ENCODE measurements at places on chromosomes 13 and 19.

- DNase-seq: no peak
These were observed 1446.8 kb downstream of the UQCRFS1 start for GRCh38 chr19:27765912-27766725.

DNA sequence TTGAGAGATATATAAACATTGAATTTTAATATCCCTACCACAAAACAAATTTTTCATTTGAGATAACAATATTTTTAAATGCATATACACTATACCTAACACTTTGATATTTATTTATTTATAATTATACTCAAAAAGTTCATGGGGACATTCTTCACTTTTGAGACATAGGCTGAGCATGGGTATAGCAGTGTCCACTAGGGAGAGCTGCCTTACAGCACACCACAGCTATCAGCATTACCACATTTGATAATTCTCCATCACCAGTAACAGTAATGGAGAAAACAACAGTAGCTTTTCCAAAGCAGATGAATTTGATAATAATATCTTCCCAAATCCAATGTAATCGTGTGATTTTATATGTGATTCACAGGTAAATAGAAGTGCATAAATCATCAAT is 626.1 kb downstream of the DACH1 start:
- no peak for DNase-seq

GRCh38 chr19:40228346-40228745 is 1.9 kb upstream of the CCNP start:
- no peak for DNase-seq

DNA sequence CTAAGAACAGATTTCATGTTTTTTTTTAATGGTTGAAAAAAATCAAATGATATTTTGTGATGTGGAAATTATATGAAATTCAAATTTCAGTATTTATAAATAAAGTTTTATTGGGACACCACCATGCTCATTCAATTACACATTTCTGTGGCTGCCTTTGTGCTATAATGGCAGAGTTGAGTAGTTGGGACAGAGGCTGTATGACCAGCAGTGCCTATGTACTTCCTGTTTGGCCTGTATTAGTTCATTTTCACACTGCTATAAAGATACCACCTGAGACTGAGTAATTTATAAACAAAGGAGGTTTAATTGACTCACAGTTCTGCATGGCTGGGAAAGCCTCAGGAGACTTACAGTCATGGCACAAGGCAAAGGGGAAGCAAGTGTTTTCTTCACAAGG is 33.6 kb downstream of the AKAP11 start:
- no peak for DNase-seq

- no peak for DNase-seq
These were observed 19.1 kb upstream of the PNMA8B start for GRCh38 chr19:46514589-46515289.

DNA sequence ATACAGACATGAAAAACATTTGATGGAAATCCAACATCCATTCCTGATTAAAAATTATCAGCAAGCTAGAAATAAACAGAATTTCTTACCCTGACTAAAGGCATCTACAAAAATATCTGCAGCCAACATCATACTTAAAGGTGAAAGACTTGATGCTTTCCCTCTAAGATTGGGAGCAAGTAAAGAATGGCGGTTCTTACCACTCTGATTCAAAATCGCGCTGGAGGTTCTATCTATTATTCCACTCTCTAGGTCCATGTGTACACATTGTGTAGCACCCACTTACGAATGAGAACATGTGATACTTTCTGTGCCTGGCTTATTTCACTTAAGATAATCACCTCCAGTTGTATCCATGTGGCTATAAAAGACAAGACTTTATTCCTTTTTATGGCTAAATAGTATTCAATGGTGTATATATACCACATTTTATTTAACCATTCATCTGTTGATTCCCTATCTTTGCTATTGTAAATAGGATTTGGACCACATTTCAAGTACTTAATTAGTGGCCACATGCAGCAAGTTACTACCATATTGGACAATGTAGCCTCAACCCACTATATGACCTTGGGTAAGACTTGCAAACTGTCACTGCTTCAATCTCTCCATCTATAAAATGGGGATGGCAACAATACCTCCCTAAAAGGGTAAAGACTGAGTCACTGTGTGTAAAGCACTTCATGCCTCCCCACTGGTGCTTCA is 38.4 kb upstream of the CYP2A7 start:
- no peak for DNase-seq

DNA sequence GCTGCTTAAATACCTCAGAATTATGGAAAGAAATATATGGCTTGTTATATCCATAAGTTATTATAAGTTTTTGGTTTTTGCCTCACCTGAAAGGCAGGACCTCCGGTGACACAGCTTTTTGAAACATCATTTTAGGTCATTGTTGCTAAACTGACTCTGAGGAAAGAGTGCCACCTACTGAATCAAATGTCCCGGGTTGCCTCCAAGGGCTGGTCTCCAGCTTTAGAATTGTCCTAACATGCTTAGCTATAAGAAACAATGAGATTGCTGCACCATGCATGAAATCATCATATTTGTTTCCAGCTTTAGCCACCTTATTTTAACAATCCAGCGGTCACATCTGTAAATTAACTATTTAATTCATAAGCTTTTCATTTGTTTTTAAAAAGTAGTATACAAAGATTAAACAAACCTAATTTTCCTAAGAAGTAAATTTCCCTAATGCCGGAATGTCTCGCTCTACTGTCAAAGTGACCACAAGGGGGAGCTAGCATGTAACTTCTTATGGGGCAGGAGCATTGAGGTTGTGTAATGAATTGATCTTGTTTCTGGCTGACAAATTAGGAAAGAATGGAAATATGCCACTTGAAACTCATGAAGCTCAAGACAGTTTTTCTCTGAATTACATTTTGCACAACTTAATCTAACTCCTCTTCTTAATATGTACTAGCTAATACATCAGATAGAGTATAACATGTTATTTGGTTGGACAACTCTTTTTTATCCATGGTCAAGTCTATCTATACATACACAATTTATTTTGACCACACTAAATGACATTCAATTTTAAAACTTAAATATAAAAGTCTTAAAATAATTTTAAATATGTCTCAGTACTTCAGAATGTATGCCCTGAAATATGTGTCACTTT is 6.7 kb upstream of the PCDH17 start:
- DNase-seq: no peak

GRCh38 chr19:51450730-51451307 is 7.4 kb downstream of the SIGLEC8 start:
- DNase-seq: peak; percentile 53

- no peak for DNase-seq
These were observed 833 bp upstream of the ZIK1 start for GRCh38 chr19:57583104-57583520.

DNA sequence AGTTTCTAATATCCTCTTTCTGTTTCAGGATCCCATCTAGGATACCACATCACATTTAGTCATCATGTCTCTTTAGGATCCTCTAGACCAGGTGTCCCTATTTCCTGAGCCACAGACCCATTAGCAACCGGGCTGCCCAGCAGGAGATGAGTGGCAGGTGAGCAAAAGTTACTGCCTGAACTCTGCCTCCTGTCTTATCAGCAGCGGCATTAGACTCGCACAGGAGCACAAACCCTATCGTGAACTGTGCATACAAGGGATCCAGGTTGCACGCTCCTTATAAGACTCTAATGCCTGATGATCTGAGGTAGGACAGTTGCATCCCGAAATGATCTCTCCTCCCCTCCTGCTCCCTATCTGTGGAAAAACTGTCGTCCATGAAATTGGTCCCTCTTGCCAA is 7.8 kb upstream of the CEBPG start:
- DNase-seq: no peak

- peak; percentile 54 for DNase-seq
These were observed at the start of gene ZNF358 for GRCh38 chr19:7515645-7516151. Gene ZNF358, plus strand, starts transcription at chr19:7516103. Its CDS starts 3,140 bp downstream, at chr19:7519243.

DNA sequence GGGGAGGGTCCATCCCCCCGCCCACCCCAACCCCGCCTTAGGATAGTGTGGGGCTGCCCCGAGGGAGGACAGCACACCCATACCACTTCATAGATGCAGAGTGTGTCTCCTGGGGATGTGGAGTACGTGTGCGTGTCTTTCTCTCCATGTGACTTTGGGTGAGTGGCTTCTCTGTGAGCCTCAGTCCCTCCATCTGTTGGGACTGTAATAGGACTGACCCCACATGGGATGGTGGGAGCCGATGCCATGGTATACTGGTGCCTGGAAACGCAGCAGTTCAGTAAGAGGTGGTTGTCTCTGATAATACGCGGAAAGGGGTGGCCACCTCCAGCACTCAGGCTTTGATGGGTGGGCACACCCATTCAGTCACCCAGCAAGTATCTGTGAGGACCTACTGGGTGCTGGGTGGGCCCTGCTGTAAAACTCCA is 816 bp upstream of the PRKD2 start:
- peak; percentile 32 for DNase-seq

DNA sequence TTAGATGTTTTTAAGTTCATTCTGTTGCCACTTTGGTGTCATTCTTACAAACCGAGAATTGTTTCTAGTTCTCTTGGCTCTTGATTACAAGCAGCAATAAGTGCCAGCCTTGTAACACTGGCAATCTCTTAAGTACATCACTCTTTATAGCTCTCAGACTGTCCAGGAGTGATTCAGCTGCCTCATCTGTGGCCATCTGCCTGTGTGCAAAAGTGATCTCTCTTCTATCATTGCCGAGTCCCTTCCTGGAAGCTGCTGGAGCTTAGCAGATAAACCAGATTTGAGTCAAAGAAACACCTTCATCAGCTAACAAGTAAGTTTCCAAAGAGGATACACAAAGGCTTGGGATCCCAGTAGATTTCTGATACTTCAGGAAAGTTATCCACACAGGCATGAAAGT is 23.2 kb downstream of the STOML3 start:
- DNase-seq: no peak

DNA sequence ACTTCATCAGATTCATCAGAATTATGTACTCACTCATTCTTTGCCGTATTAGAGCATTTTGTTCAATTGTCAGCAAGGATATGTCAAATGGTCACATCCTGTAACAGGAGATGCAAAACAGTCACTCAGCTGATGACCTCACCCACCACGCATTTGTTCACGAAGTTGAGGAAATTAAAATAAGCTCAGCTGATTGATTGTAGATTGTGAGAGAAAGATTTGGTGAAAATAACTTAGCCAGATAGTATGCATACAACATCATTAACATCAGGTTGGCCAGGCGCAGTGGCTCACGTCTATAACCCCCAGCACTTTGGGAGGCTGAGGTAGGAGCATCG is 22.6 kb upstream of the CDC16 start:
- DNase-seq: no peak

DNA sequence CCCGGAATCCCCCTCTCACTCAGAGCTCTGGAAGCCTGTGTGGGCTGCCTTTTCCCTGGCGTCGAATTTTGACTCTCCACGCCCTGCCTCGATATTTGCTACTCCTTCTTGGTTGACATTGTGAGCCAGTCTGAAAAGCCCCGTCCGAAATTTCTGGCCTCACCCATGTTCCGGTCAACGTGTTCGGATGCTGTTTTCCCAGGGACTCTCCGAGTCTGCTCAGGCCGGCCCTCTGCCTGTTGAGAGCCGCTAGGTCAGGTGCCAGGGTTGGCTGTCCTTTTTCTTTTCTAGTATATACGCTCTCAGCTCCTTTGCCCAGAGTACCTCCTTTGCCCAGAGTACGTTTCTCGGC is 6.8 kb upstream of the DGKH start:
- no peak for DNase-seq

All from activated CD4-positive, alpha-beta T cell treated with anti-CD3 and anti-CD28 coated beads, Interleukin-2, amount 50 U/mL, for 48 hours (primary cell).